ENCODE measurements at places on chromosomes 13 and 19. TPM values are rescaled to one million over a fixed set of nuclear protein-coding genes. Genes with fewer than 3 reads are reported as not detected.

- DNase-seq: no peak
These were observed 305.5 kb downstream of the DNAJC15 start for GRCh38 chr13:43328907-43329306.

- no peak for DNase-seq
These were observed 35.0 kb downstream of the FLT1 start for GRCh38 chr13:28459911-28460310.

GRCh38 chr13:43963726-43964125 lies 84.0 kb downstream of the LACC1 start:
- no peak for DNase-seq

- DNase-seq: no peak
These were observed 11.6 kb downstream of the AKAP11 start for GRCh38 chr13:42283574-42283973.

DNA sequence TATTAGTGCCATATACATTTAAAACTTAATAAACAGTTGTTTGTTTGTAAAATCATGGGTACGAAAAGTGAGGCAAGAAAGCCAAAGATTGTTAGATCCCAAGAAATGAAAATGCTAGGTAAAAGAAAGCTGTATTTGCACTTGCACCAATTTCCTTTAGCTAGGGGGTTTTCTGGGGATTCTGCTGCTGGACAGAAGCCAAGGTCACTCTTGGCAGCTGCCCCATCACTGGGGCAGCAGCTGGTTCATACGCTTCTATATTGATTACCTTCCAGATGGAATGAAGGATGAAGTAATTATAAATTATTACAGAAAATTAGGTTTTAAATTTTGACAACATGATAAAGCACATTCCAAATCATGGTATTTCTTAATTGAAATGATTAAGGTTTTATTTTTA lies 127.4 kb downstream of the SLITRK5 start:
- DNase-seq: no peak

- DNase-seq: no peak
These were observed 16.2 kb upstream of the MISP start for GRCh38 chr19:734716-735115.

DNA sequence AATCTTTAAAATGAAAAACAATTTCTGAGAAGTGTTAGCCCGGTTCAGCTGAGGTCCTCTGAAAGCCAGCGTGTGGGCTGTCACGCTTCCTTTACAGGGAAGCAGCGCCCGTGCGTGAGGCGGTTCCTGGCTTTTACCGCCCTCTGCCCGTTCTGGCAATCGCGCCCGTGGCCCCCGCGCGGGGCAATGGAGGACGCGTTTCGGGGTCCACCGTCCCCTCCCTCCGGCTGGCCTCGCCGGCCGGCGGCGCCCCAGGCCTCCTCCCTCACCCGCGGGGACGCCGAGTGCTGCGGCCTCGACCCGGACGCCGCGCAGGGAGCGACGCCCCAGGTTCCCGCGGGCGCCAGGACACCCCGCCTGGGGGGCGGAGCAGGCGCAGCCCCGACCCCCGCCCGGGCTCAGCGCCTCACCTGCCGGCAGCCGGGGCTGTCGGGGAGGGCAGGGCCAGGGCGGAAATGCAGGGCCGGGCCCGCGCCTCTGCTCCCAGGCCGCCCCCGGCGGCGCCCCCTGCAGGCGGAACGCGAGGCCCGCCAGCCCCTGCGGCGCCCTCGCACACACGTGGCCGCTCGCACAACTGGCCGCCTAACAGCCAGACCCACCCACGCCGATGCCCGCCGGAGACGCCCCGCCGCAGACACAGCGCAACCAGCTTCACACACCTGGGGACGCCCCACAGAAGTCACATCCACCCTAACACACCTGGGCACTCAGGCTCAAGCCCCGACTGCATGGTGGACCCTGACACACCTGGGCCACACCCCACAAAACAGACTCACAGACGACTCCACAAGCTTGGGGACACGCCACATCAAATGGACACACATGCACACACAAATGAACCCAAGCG lies at the start of gene GGACT:
GGACT (minus strand) TSS at position 459 of the 847 bp plus-strand sequence. CDS start 56,198 bp downstream, outside the sequence.
- DNase-seq: peak; percentile 80

GRCh38 chr13:44230071-44230470 lies 143.6 kb upstream of the SERP2 start:
- no peak for DNase-seq

- no peak for DNase-seq
These were observed 332 bp downstream of the IRGQ start for GRCh38 chr19:43595605-43595998.

GRCh38 chr19:36488846-36489117 lies 579 bp downstream of the ZNF566 start:
- no peak for DNase-seq

GRCh38 chr19:46454244-46454643 lies 17.1 kb downstream of the PNMA8A start:
- DNase-seq: no peak

DNA sequence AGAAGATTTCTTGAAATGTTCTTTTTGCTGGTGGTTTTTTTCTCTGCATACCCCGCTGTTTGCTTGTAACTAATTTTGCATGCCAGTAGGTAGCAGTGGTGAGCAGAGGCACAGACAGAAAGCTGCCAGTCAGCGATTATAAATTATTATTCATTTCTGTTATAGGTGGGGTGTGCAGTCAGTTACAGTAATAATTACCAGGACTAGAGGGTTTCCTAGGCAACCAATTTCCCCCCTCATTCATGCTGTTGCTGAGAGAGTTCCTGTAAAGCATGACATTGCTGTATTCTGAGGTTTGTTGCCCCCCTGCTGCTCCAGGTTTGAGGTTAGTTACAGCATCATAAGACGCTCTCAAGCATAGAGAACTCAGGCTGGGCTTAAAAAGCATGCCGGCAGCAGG lies 104.5 kb downstream of the URI1 start:
- peak; percentile 29 for DNase-seq

GRCh38 chr13:51881296-51881695 lies 19.5 kb downstream of the CCDC70 start:
- DNase-seq: no peak

DNA sequence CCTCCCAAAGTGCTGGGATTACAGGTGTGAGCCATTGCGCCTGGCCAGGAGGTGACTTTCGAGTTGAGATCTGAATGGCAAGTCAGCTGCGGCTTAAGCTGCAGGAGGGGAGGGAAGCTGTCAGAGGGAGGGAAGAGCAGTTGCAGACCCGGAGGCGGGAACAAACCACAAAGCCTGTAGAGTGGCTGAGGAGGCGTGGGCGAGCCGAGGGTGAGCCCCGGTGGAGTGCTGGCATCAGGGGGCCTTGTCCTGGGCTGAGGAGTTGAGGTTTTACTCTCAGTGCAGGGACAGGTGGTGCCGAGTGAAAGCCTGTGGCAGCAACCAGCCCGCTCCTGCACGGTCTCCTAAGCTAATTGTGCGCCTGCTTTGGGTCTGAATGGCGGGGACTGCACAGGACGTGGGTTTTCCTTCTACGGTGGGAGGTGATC lies 24.2 kb downstream of the PPP1R37 start:
- peak; percentile 17 for DNase-seq

- no peak for DNase-seq
These were observed 13.4 kb upstream of the ERFL start for GRCh38 chr19:41941410-41942202.

DNA sequence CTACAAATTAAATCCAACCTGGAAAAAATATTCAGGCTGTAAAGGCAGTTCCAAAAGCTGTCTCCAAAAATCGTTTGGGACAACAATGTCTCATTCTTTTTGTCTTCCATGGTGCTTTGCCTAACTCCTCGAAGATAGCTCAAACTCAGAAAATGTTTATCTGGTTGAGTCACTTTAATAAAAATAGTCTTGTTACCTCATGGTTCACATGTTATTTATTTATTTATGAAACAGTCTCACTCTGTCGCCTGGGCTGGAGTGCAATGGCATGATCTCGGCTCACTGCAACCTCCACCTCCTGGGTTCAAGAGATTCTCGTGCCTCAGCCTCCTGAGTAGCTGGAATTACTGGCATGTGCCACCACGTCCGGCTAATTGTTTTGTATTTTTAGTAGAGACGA lies 4.9 kb upstream of the BRD4 start:
- DNase-seq: peak; percentile 83

GRCh38 chr19:44927746-44928145 lies 13.3 kb downstream of the APOC1 start:
- DNase-seq: peak; percentile 27

DNA sequence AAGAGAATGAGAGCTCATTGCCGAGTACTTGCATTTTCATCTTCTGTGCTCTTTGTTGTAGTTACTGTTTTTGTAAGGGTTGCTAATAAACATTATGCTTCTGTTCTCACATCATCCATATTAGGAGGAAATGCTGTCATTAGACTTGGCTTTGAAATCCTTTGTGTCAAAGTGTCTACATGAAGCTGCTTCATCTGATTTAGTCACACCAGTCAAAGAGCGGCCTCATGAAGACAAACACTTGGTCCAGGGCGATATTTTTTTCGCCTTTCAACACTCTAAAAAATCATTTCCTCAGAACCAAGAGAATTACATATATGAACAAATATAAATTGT lies 105.0 kb downstream of the SPRY2 start:
- no peak for DNase-seq

- DNase-seq: peak; percentile 96
These were observed at the start of gene ERCC1 for GRCh38 chr19:45423589-45424190. Gene ERCC1, minus strand, starts transcription at chr19:45423917. Its CDS starts 543 bp downstream, at chr19:45423374.

- no peak for DNase-seq
These were observed 4.4 kb downstream of the TEKTIP1 start for GRCh38 chr19:3543150-3544057.

DNA sequence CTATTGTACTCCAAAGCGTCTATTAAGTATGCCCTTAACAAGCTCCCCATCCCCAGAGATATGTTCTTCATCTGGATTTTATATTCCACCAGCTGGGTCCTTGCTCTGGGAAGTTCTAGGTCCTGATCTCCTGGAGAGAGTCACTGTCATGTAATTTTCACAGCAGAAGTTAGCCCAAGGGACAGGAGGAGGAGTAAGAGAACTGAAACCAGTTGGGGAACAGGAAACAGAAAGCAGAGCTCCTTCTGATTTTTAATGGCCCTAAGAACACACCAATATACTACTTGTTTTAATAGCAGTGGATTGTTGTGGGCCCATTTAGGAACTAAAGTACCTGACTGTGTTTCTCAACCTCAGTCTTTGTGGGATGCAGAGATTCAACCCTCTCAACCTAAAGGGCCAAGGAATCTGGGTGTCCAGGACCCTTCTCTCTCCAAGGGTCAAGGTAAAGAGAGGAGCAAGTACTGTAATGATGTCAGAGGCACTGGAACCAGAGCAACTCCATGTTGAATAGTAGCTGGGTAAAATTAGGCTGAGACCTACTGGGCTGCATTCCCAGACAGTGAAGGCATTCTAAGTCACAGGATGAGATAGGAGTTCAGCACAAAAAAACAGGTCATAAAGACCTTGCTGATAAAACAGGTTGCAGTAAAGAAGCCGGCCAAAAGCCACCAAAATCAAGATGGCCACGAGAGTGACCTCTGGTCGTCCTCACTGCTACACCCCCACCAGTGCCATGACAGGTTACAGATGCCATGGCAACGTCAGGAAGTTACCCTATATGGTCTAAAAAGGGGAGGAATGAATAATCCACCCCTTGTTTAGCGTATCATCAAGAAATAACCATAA lies 8.1 kb upstream of the FPR3 start:
- no peak for DNase-seq

DNA sequence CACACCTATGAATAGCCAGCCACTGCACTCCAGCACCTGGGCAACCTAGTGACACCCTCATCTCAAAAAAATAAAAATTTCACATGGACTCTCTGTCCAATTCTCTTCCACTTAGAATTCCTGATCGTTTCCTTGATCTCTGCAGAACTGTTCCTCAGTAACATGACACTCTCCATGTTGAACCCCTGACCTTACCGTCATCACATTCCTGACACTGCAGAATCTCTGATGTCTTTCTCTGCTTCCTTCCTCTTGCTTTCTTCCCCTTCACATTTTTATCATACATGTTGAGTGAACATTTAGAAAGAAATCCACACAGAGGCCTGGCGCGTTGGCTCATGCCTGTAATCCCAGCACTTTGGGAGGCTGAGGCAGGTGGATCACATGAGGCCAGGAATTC lies 15.0 kb downstream of the ZNF114 start:
- DNase-seq: no peak

DNA sequence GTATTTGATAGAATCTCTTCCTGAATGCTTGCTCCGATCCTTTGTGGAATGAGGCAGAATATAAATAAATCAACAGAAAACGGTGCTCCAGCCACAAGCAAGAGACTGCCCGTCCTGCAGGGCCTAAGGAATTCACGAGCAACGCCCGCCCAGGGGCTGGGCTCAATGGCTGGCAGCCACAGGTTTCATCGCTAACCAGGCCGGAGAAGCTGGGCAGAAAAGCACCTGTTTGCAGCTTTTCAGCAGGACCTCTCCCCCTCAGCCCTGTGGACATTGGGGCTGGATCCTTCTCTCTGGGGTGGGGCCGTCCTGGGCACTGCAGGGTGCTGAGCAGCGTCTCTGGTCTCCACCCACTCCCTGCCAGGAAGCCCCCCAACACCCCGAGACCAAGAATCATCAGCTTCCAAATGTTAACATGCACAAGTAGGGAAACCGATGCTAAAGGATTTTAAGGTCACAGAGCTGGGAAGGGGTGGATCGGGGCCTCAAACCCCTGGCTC lies 102.5 kb downstream of the GADD45B start:
- peak; percentile 76 for DNase-seq

GRCh38 chr13:112943309-112944125 lies 25.5 kb upstream of the MCF2L start:
- DNase-seq: peak; percentile 52

- no peak for DNase-seq
These were observed 68.8 kb downstream of the GNG7 start for GRCh38 chr19:2633693-2634075.

ZNF568 gene
- total RNA-seq: 20.5 TPM

RINL gene
- 1.0 TPM for total RNA-seq

ZSCAN5A gene
- 4.2 TPM for total RNA-seq

TUBB4A gene
- not detected for total RNA-seq

CELF5 gene
- total RNA-seq: not detected

FARSA gene
- total RNA-seq: 33.5 TPM

C19orf73 gene
- not detected for total RNA-seq

OR4F17 gene
- not detected for total RNA-seq

C1QTNF9B gene
- not detected for total RNA-seq

SPACA4 gene
- total RNA-seq: not detected

LIM2 gene
- not detected for total RNA-seq

KCNN1 gene
- total RNA-seq: not detected

CYP2S1 gene
- total RNA-seq: not detected

FAM32A gene
- 120 TPM for total RNA-seq

ZNF132 gene
- total RNA-seq: 6.1 TPM

MEIOSIN gene
- not detected for total RNA-seq

APOC4 gene
- total RNA-seq: not detected

PRR20B gene
- not detected for total RNA-seq

Data from GM23248 (cell line).